NCI-H226 (cell line): ENCODE measurements at places on chromosomes 6 and 20.

DNA sequence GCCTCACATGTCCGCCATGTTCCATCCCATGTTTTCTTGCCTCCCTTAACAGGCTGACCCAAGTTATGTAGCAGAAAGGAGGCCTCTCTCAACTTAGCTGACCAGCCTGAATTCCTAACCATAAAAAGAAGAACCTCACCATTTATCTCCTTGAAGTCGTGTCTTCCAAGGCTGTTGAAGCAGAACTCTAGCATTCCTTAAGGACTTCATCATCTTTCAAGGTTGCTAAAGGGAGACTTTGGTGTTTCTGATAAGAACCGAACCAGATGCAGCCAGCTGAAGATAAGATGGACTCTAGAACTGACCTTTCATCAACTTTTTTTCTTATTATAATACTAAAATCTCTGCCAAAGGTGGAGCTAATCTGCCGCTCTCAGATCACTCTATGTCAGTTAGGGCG, 571.7 kb upstream of the SLC35B3 start:
- peak; percentile 89 for DNase-seq

GRCh38 chr20:58710481-58711265, 18.1 kb downstream of the NPEPL1 start:
- no peak for DNase-seq

GRCh38 chr6:155026022-155026705, 31.0 kb downstream of the TIAM2 start:
- peak; percentile 94 for DNase-seq

DNA sequence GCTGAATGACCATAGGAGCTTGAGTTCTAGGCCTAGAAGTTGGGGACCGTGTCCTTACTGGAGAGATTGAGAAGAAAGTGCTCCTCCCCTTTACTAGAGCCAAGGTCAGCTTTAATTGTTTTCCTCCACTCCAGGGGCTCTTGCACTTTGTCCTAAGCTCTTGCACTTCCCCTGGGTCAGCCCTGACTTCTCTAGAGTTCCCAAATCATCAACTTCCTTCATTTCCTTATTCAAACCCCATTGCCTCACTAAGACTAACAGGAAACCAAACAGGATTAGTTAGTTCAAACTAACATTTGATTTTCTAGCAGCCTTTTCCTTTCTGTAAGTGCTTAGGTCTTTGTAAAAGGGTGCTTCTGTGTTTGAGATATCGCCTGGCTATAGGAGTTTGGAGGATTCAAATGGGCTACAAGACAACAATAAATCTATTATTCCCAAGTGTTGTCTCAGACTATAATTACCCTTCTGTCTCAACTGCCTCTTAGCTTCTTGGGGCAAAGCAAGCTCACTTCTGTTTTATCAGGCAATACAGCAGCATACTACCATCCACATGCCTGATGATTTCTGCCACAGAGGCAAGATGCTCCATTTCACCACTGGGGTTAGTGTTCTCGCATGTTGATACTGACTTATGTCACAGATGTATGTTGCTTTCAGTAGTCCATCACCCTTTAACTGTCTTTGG, 12.8 kb upstream of the DTNBP1 start:
- DNase-seq = no peak

DNA sequence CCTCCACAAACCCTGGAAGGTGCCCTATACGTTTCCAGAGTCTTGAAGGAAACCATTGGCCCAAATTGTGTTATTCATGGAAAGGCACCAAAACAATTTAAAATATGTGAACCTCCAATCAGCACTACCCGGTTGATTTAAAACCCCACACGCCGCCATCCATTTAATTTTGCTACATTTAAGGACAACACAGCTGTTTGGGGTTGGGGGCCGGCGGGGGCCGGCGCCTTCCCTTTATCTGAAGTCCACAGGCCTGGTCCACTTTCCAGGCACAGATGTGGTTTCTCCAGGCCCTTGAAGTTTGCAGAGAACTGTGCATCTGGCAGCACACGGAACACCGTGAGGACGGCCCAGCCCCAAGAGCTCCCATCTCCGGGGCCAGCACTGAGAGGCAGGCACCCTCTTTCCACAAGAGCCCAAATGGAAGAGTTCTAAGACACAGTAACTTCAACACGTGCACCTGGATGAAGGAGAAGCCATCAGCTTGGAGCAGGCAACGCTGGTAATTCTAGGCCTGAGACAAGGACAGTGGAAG, 16.8 kb upstream of the FRMD1 start:
- DNase-seq = no peak

- no peak for DNase-seq
Observed at GRCh38 chr6:72616406-72617015, 5.4 kb upstream of the KCNQ5 start.

DNA sequence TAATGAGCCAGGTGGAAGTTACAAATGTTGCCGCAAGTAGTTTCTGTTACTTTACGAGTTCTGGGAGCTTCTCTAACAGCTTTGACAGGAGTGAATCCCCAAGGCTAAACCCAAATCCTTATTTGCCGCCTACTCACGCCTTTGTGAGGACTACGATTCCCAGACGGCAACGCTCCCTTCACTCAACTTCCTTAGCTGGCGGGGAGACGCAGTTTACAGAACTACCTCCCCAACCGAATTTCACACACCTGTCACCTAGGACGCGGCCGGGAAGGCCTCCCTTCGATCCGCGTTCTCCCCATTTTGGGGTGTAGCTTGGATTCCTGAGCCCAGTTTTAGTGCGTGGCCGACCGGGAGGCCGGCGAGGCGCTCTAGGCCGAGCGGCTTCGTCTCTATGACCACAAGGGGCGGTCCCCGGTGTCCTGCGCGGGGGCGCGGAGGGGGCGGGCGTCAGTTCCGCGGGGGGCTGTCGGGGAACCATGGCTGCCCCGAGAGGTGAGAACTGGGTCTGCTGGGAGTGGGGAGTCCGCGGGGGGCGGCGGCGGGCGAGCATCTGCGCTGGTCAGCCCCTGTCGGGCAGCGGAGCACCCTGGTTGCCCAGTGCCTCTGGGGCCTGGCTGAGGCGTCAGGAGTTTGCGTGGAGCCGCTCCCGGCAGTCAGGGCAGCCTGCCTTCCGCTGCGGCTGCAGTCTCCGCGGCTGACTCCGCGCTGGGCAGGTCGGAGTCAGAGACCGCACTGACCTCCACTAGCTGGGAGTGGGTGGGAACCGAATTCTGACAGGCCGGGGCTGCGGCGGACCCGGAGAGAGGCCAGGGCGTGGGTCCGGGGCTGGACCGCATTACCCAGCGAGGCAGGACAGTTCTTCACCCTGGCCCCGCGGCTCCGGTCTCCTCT, at the start of gene SLC35A1:
SLC35A1 (plus strand) TSS at position 450 of the 894 bp plus-strand sequence; CDS start at position 480, 30 bp downstream.
- peak; percentile 70 for DNase-seq

GRCh38 chr6:87944541-87944954, 103.1 kb upstream of the SPACA1 start:
- no peak for DNase-seq

GRCh38 chr6:159490298-159490937, 202.6 kb downstream of the SOD2 start:
- no peak for DNase-seq

DNA sequence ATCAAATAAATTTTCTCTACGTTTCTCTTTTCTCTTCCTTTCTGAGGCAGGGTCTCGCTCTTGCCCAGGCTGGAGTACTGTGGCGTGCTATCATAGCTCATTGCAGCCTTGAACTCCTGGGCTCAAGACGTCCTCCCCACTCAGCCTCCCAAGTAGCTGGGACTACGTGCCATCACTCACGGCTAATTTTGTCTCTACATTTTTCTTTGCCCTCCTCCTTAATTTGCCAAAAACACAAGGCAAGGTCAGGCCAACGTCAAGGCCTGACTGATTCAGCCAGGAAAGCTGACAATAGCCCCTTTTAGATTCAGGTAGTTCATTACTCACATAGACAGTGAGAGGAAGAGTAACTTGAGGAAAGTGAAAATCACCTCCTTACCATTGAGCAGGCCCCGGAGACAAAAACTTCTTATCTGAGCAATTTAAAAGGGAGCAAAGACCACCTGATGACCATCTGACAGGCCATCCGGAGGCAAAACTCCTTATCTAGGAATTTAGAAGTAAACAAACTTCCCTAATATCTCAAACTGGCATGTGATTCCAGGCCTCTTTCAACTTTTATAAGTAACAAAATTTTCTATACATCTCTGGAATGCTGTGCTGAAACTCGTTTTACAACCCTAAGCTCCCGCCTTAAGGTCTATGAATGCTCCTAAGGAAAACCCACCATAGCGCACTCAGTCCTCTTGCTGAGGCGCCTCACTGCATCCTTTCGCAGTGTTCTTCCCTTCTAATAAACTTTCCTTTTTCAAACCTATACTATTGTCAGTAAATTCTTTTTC, 42.1 kb upstream of the SRPK1 start:
- no peak for DNase-seq

DNA sequence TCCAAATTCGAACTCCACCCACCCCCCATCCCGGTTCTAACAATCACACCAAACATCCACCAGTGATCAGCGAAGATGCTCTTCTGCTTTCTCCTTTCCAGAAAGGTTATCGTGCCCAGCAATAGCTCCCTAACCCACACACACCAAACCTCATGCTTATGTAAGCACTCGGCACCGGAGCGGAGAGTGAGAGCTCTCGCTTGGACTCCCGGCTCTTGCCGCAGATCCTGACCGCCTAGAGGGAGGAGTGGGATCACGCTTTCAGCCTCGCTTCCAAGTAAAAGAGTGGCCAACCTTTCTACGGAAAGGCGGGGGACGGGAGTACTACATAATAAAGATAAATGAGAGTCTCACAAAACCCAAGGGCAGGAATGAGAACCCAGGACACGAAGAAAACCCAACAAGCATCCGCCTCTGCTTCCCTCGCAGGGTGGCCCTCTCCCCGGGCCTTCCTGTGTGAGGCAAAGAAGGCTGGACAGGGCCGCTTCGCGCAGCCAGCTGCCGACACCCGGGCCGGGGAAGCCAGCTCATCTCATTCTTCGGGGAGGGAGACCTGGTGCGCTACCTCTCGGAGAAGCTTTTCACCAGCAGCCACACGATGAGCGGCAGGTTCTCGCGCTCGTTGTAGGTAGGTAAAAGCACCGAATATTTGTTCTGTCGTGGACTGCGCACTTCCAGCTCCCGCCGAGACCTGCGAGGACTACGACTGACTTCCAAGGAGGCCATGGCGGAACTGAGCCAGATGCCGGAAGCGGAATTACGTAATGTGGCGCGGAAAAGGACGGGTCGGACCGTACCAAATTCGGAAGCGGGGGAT, at the start of gene DPM1:
DPM1 (minus strand) TSS at position 735 of the 817 bp plus-strand sequence; CDS start at position 726, 9 bp downstream.
- peak; percentile 72 for DNase-seq

DNA sequence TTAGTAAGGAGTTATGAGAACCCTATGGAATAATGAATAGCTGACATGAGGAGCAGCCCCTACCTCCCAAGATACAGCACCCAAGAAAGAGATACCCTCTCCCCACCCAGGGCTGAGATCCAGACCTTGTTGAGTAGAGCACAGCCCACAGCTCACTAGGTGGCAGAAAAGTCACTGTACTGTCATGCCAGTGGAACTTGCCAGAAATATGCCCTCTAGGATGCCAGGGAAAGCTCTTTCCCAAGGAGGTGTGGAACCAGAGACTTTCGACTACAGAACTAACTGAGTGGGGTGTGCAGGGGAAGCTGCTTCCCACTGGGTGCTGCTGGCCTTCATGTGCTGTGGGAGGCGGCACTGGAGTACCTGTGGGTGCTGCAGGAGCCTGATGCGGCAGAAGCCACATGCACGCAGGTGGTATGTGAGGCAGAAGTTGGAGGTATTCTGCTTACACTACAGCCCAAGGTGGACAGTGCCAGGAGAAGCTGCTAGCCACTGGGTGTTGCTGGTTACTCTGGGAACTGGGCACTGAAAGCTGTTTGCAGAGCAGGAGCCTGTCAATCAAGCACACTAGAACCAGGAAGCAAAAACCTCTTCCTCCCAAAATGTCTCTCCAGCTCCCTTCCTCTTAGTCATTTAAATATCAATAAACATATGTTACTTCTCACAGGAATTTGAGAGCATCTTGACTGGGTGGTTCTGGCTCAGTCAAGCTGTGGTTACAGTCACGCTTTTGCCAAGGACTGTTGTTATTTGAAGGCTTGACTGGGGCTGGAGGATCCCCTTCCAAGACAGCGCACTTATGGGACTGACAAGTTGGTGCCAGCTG, 17.8 kb downstream of the ARMC12 start:
- no peak for DNase-seq

DNA sequence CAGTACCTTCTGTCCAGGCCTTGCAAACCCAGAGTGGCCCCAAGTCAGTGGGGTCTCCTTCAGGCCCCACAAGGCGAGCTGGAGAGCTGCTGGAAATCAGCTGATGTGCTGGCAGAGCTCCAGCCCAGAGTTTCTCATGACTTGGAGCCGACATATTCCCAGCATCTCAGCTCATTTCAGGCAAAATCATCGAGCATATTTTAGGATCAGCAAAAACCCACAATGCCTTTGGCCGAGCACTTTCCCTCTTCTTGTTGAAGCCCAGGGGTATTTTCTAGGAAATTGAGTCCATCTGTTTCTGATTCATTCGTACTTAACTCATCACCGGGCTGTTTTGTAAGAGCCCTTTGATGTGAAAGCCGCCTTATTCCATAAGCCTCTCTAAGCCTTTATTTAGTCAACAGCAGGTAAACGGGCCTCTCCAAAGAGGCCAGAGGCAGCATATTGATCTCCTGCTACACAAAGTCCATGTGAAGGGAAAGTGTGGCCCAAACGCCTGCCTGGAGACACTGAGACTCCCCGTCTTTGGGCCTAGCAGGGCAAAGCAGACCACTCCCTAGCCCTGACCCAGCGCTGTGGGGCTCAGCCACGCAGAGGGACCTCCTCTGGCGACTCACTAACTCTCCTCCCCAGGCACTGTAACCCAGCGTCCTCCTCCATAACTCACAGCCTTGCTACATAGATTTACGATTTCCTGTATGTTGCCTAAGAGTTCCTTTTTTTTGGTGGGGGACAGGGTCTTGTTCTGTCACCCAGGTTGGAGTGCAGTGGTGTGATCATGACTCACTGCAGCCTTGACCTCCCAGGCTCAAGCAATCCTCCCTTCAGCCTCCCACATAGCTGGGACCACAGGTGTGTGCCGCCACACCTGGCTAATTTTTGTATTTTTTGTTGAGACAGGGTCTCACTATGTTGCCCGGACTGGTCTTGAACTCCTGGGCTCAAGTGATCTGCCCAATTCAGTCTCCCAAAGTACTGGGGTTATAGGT, 12.1 kb upstream of the C20orf203 start:
- no peak for DNase-seq

- no peak for DNase-seq
Observed at GRCh38 chr6:155614606-155615005, 159.0 kb upstream of the NOX3 start.

GRCh38 chr6:159249752-159250151, 80.6 kb downstream of the FNDC1 start:
- DNase-seq = no peak

DNA sequence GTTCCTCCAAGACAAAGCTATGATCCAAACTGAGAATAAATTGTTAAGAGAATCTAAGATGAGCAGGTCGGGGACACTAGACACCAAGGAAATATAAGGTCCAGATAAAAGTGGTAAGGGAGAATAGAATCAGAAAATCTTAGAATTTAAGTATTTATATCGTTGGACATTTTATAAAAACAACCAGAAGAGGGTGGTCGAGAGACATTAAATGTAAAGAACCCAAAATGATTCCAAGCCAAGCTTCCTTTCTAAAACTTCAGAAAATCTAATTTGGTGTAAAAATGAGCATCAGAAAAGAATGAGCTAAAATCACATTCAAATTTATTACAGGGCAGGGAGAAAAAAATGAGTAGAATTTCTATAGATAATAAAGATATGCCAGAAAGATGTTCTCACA, 97.8 kb upstream of the OGFRL1 start:
- DNase-seq = no peak

- no peak for DNase-seq
Observed at GRCh38 chr6:17100806-17101205, 1.0 kb upstream of the STMND1 start.
